A549 treated with CpdA at 1 μM for 4 hours (cell line): ENCODE measurements at places on chromosomes 16 and 17. TPM values are rescaled to one million over a fixed set of nuclear protein-coding genes. Genes with fewer than 3 reads are reported as not detected.

Gene MPP2
- 1.3 to 2.4 TPM (median 2.1 TPM) in 5 replicates for total RNA-seq

Gene TOX3
- 0.20 to 0.40 TPM (median 0.23 TPM) in 5 replicates for total RNA-seq

Gene SNAI3
- total RNA-seq = 0.08 to 0.21 TPM (median 0.14 TPM) in 4 of 5 replicates, not detected in the other

Gene KRT9
- total RNA-seq = not detected in 5 replicates

Gene MPV17L
- total RNA-seq = 3.0 to 6.4 TPM (median 4.6 TPM) in 5 replicates

Gene CDH15
- 0.09 to 0.18 TPM (median 0.15 TPM) in 4 of 5 replicates, not detected in the other for total RNA-seq

Gene PRCD
- total RNA-seq = 0.02 TPM in 1 of 5 replicates, not detected in the others

Gene MTSS2
- 32.0 to 41.3 TPM (median 40.4 TPM) in 5 replicates for total RNA-seq

Gene QPRT
- 0.46 to 1.8 TPM (median 0.94 TPM) in 5 replicates for total RNA-seq

Gene ARMC7
- total RNA-seq = 17.8 to 22.6 TPM (median 18.7 TPM) in 5 replicates

Gene KRTAP4-3
- not detected in 5 replicates for total RNA-seq

Gene QRICH2
- total RNA-seq = 0.91 to 2.4 TPM (median 1.1 TPM) in 5 replicates

Gene PLEKHM1
- 23.2 to 28.0 TPM (median 24.6 TPM) in 5 replicates for total RNA-seq

Gene SSTR5
- total RNA-seq = 0.26 to 0.36 TPM (median 0.26 TPM) in 3 of 5 replicates, not detected in the others

Gene GPR142
- total RNA-seq = 0.03 TPM in 1 of 5 replicates, not detected in the others

Gene EMP2
- total RNA-seq = 16.6 to 23.3 TPM (median 22.0 TPM) in 5 replicates

Gene EVPLL
- total RNA-seq = not detected in 5 replicates

Gene DPEP2
- not detected in 5 replicates for total RNA-seq

Gene GP2
- not detected in 5 replicates for total RNA-seq

Gene CPHXL2
- total RNA-seq = not detected in 5 replicates

Gene PRR29
- total RNA-seq = 0.73 to 1.3 TPM (median 0.97 TPM) in 5 replicates

Gene NEUROD2
- total RNA-seq = 0.03 TPM in 1 of 5 replicates, not detected in the others

Gene KRTAP4-2
- total RNA-seq = not detected in 5 replicates

Gene CCL16
- total RNA-seq = not detected in 5 replicates

Gene MNT
- total RNA-seq = 12.5 to 19.4 TPM (median 16.8 TPM) in 5 replicates

Gene GRB7
- total RNA-seq = 4.1 to 7.6 TPM (median 6.6 TPM) in 5 replicates

Gene PRSS53
- total RNA-seq = 0.78 to 2.7 TPM (median 1.4 TPM) in 5 replicates

Gene FASN
- 103 to 146 TPM (median 139 TPM) in 5 replicates for total RNA-seq

Gene TMED6
- 0.06 TPM in 1 of 5 replicates, not detected in the others for total RNA-seq

Gene ALDH3A1
- 792 to 1,155 TPM (median 821 TPM) in 5 replicates for total RNA-seq

Gene MYCBPAP
- 0.32 to 1.0 TPM (median 0.37 TPM) in 5 replicates for total RNA-seq

Gene SECTM1
- total RNA-seq = 0.99 to 1.9 TPM (median 1.3 TPM) in 5 replicates

Gene MED9
- 16.9 to 19.0 TPM (median 18.3 TPM) in 5 replicates for total RNA-seq

Gene NOS2
- 0.08 to 0.15 TPM (median 0.10 TPM) in 5 replicates for total RNA-seq

Gene MYL4
- total RNA-seq = 0.15 TPM in 1 of 5 replicates, not detected in the others

Gene CDRT15L2
- total RNA-seq = not detected in 5 replicates
